CD8-positive, alpha-beta T cell (primary cell): ENCODE measurements at places on chromosomes 12 and 14.

GRCh38 chr14:75969891-75970290, 11.9 kb downstream of the TGFB3 start:
- no peak for DNase-seq

DNA sequence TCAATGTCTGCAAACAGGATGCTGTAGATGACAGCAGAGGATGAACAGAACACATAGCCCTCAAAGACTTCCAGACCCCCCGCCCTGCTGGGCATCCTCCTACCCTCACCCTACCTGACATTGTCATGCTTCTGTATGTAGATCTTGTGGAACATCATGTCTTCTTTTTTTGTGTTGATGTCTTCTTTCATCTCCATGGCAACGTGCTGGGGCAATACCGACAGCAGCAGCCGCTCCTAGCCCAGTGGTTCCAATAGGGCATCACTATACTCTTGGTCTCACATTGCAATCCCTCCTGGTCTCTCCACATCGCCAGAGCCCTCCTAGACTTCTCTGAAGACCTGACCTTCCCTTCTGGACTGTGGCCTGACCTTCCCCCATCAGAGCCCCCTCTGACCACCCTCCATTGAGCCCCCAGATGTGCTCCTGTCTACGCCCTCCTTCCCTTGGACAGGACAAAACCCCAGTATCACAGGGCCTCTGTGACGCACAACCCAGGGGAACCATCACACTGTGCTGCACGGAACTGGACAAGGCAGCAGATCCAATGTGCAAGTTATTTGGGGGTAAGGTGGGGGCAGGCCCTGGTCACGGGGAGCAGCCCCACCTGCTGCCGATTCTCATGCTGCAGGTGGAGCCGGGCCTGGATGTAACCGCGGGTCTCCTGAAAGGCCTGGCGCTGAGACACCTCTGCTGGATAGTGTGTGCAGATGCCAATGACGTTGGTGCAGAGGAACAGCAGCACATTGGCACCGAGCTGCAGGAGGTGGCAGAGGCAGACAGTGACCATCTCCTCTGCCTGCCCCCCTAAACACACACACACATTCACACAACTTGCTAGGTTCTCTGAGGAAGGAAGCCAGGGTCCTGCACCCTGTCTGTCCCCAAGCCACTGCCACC, 11.1 kb downstream of the ADCY6 start:
- DNase-seq: no peak

GRCh38 chr12:22480016-22480415, 64.3 kb downstream of the C2CD5 start:
- no peak for DNase-seq

DNA sequence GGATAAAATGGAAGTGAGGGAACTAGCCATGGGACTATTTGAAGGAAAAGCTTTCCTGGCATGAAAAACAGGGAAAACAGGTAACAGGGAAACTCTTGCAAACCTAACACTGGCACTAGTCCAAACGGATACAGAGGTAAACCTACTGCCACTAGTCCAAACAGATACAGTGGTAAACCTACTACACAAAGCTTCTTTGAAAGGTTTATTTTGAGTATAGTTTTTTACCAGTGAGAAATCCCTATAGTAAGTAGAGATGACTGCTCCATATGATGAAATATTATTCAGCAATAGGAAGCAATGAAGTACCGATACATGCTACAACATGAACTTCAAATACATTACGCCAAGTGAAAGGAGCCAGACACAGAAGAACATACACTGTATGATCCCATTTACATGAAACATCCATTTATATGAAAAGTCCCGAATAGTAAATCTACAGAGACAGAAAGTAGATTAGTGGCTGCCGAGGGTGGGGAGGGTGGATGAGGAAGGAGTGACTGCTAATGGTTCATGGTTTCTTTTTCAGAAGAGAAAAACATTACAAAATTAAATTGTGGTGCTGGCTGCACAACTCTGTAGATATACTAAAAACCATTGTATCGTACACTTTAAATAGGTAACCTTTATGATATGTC, 25.5 kb downstream of the SPTLC2 start:
- no peak for DNase-seq

DNA sequence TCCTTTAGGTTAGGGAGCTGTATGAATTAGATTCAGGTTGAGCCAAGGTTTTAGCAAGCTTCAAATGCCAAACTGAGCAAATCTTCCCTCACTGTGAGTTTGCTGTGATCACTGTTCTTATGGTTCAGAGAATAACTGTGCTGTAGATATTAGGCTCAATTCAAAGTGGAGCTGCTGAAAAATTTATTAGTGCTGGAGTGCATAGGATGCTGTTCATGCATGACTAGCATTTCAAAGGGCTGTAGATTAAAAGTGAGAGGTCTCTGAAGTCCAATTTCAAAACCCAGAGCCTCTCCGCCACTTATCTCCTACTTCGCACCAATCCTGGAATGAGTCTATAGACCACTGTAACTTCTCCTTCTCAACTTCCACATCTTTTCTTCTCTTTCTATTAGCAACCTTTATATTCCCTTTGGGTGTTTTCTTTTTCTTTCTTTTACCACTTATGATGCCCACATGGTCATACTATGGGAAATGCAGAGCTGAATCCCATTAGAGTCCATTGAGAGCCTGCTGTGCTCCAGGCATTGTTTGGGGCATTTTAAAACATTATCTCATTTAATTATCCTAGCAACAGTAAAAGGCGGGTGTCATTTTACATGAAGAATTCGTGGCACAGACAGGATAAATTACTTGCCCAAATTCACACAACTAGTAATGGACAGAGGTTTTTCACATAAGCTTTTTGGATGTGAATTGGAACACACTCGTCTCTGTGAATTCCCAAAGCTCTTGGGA, 77.5 kb upstream of the EEA1 start:
- no peak for DNase-seq

DNA sequence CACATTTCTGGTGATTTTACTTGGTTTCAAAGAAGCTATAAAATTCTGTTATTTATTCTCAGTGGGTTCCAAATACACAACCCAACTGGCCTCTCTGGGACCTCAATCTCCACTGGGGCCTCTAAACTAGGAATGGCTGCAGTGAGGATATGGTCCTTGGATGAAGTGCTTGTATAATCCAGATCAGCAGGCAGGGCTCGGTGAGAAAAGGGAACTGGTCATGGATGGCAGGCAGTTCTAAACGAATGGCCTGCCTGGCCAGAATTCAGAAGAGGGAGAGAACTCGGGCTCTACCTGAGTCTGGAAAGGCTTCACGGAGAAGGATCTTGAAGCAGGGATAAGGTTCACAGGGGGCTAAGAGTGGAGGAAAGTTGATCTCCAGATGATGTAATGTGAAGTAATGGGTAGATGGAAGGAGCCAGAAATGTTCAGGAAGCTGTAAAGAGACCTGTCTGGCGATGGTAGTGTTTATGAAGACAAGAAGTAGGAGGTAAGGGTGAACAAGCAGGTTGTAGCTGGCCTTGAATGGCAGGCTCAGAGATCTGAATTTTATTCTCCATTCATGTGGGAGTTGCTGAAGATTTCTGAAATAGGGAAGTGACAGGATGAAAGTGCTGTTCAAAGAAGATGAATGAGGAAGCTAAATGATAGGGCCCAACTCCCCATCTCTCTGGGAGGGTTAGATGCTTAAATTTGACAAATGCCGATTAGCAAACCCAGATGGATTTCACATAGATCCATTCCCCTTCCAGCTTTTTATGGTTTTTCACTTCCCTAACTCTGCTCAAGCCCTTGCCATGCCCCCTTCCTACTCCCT, 31.5 kb upstream of the ANO6 start:
- DNase-seq: no peak

GRCh38 chr12:19035536-19035935, 94.0 kb upstream of the PLEKHA5 start:
- DNase-seq: no peak

GRCh38 chr14:99356031-99356608, 84.1 kb upstream of the BCL11B start:
- no peak for DNase-seq

DNA sequence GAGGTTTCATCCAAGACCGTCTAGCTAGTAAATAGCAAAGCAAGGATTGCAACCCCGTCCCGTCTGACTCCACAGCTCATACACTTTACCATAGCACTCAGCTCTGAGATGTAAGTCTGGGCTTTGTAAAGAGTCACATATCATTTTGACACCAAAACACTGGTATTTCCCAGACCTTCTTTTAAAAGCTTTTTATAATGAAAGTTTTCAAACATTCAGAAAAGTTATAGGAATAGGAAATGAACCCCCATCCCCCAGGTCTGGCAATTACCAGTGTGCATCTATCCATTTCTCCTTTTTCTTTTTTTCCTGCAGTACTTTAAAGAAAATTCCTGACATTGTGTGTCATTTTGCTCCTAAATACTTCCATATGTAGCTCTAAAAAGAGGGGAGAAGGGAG, 183.6 kb upstream of the CCND2 start:
- DNase-seq: no peak

GRCh38 chr14:76781648-76782051, 20.4 kb downstream of the VASH1 start:
- no peak for DNase-seq

GRCh38 chr14:69181491-69181890, 9.8 kb upstream of the EXD2 start:
- DNase-seq: no peak

GRCh38 chr12:3238196-3238595, 161.0 kb downstream of the TSPAN9 start:
- no peak for DNase-seq

GRCh38 chr12:101019667-101020066, 190.4 kb downstream of the SLC5A8 start:
- DNase-seq: no peak

DNA sequence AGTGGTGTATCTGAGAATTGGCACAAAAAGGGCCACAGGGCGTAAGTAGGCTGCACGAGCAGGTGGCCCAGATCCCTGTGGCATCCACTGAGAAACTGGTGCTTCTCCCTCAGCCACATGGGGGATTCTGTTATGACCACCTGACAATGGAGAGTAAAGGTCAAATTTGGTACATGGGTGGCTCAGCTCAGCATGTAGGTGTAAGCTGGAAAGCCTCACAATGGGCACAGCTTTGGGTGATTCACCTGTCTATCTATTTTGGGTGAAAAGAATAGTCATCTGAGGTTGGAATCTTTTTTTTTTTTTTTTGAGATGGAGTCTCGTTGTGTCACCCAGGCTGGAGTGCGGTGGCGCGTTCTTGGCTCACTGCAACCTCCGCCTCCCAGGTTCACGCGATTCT, 163.4 kb upstream of the TMEM260 start:
- no peak for DNase-seq

DNA sequence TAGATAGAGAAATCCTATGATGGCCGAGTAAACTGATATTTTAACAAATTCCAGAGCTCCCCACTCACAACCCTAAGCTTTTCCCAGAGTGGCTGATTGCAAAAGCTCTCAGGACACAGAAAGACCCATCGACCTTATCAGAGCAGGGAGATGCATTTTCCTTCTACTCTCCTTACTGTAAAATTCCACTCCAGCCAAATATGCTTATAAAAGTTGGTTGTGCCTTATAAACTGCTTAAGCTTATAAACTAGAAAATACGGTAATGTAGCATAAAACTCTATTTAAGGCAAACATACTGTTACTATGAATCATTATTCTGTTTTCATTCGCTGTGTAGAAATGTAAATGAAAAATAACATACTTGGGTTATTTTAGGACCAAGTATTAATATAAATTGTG, 41.6 kb upstream of the TRHDE start:
- DNase-seq: no peak

GRCh38 chr12:66190519-66191370, 1.7 kb downstream of the IRAK3 start:
- no peak for DNase-seq

- DNase-seq: no peak
Observed at GRCh38 chr12:5185435-5186069, 141.9 kb downstream of the KCNA5 start.

- DNase-seq: no peak
Observed at GRCh38 chr12:74319886-74320285, 217.7 kb upstream of the ATXN7L3B start.

DNA sequence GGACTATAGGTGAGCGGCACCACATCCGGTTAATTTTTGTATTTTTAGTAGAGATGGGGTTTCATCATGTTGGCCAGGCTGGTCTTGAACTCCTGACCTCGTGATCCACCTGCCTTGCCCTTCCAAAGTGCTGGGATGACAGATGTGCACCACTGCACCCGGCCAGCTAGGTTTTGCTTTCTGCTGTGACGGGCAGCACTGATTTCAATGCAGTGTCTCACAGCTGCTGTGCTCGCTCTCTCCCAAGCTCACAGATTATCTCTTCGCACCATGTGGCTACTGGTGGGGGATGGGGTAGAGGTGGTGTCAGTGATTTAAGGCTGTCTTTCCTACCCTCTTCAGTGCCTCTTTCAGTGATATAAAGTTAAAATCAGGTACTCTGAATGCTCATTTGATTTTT, 909.1 kb downstream of the TRHDE start:
- DNase-seq: no peak

- DNase-seq: no peak
Observed at GRCh38 chr12:112463478-112463877, 44.7 kb downstream of the PTPN11 start.

- no peak for DNase-seq
Observed at GRCh38 chr12:93676408-93677194, 574 bp upstream of the CRADD start.

DNA sequence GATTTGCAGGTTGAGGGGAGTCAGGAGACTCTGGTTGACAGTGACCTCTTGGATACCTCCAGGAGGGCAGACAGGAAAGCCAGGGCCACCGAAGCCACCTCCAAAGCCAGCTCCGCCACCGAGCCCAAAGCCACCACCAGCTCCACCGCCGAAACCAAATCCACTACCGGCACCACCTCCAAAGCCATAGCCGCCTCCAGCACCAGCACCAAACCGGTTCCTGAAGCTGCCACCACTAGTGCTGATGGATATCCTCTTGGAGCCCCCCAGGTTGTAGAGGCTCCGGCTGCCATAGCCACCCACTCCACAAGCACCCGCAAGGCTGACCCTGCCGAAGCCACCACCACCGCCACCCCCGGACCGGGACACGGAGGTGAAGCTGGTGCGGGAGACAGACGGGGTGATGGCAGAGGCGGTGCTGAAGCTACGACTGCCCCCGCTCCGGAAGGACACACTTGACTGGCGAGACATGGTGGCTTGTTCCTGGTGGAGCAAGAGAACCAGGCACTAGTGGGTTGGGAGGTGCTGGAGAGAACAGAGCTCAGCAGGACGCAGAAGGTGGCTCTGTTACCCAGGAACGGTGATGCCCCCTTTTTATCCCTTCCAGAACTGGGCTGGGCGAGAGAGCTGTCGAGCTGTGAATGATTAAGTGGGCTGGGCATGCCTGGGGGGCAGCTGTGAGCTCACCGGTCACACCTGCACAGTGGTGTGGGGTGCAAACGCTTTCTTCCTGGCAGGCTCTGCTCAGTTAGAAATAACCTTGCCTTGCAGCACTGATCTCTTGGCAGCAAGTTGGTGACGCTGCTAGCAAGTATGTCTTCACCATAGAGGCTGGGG, at the start of gene KRT5:
TSS of gene KRT5 (minus strand) at position 569 of the 837 bp plus-strand sequence. CDS start at position 471, 98 bp downstream.
- no peak for DNase-seq

GRCh38 chr12:44002607-44003006, 166.7 kb downstream of the TMEM117 start:
- no peak for DNase-seq

GRCh38 chr12:97756066-97756666, 293.6 kb downstream of the RMST start:
- DNase-seq: no peak

GRCh38 chr12:52147964-52148463, 43.8 kb downstream of the KRT80 start:
- DNase-seq: no peak
